ENCODE measurements at places on chromosomes 2 and 18.

DNA sequence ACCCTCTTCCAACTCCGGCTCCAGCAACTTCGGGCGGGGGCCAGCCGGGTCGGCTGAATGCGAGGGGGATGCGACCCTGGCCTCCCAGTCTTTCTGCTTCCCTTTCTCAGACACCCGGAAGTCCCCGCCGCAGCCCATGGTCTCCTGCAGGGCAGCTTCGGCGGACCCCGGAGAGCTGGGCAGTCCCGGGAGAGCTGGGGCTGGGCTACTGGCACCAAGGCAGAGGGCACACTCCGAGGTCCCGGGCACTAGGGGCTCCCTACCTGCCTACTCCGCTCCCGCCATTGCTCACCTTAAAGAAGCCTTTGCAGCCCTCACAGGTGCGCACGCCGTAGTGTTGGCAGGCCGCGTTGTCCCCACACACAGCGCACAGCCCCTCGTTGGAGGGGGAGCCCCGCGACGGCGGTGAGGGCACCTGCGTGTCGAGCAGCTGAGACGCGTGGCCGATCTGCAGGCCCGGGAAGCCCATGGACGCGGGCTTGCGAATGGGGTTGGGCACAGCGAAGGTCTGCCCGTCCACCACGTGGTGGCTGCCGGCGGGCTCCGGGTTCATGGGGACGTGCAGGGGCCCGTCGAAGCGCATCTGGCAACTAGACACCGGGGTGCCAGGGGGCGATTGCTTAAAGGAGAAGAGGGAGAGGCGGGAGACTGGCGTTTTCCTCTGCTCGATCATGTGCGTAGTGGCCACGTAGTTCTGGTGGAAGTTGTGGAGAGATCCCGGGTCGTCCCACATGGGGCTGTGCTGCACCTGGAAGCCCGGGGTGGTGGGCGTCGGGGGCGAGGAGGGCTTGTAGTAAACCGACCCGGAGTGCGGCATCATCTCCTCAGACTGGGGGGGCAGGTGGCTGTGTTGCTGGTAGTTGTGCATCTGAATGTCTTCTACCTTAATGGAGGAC lies 3.2 kb downstream of the NR4A2 start:
- DNase-seq, result peak; percentile 33

- no peak for DNase-seq
These were observed 35.8 kb upstream of the ACSL3 start for GRCh38 chr2:222825031-222825430.

GRCh38 chr2:25537526-25537925 lies 135.9 kb downstream of the DTNB start:
- DNase-seq, result no peak

DNA sequence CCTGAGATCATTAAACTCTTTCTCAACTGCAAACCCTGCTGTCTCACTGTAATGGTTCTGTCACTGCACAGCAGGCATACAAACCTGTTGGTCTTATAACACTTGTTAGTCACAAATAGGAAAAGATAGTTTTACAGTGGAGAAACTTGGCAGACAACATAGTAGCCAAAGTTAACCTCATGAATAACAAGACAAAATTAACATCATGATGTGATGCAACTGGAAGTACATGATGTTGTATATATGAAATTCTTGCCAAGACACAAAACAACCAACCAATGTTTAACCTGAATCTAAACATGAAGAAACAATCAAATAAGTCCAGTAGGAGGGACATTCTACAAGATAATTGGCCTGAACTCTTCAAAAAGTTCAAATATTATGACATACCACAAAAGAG lies 189.3 kb downstream of the RNF152 start:
- no peak for DNase-seq

DNA sequence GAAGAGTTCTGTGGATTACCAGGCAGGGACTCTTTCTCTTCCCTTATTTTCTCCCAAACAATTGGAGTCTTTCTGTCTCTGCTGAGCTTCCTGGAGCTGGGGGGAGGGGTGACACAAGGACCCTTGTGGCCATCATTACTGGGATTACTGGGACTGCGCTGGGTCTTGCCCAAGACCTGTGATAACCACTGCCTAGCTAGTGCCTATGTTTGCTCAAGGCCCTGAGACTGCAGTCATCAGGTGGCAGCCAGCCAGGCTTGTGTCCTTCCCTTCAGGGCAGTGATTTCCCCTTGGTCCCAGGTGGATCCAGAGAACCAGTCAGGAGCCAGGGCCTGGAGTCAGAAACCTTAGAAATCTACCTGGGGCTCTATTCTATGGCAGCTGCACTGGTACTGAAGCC lies 355.6 kb downstream of the PARD3B start:
- DNase-seq, result no peak

DNA sequence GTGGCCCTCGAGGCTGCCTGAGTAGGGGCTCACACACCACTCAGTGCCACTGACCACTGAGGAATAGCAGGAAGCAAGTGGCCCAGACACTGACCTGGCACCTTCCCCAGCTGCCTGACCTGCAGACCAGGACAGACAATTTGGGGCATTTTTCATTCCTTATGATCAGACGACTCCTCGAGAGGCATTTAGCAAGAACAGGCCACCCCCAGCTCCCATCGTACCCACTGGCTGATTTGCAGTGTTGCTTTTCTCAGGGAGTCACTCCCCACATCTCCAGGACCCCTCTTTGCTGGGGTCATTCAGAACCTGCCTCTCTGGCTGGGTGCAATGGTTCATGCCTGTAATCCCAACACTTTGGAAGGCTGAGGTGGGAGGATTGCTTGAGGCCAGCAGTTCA lies 185.7 kb downstream of the HAUS1 start:
- no peak for DNase-seq

GRCh38 chr2:17960925-17961324 lies 82.5 kb downstream of the KCNS3 start:
- no peak for DNase-seq

DNA sequence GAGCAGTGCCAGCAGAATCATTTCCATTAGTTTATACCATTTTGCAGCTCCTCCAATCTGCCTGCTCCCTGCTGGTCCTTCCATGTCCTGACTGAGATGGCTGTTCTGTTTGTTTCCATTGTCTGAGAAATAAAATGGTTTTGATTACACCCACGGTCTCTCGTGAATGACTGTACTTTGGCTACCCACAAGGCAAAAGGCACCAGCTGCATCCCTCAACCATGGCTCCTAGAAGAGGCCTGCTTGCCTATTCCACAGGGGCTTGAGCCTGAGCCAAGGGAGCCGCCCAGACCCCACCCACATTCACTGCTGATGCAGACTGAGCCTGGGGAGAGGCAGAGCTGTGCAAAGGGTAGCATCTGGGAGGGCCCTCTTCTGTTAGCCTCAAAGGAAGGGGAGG lies 31.2 kb downstream of the MARCHF4 start:
- no peak for DNase-seq

DNA sequence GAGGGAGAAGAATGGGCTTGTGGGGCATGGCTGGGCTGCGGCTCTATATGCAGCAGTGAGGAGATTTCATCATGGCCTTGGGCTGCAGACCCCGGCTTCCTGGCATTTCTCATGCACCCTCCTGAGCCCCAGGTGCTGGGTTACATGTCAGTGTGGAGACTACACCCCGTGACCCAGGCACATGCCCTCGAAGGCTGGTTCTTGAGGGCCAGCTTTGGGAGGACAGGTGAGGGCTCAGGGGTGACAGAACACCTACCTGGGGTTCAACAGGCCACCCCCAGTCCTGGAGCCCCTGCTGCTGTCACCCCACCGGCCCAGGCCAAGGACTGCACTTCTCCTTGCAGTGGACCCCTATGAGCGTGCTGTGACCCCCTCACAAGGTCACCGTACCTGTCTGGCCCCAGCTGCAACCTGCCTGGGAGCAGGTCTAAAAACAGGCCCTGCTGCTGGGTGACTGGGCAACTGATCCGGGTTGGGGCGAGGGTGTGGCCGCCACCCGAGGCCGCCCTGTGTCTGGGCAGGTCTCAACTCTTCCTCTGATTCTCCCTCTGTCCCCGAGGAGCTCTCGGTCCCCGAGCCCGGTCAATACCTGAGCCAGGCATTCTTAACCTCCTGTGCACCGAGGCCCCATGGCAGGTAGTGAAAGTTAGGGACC lies 94.8 kb upstream of the OTOS start:
- DNase-seq, result no peak

DNA sequence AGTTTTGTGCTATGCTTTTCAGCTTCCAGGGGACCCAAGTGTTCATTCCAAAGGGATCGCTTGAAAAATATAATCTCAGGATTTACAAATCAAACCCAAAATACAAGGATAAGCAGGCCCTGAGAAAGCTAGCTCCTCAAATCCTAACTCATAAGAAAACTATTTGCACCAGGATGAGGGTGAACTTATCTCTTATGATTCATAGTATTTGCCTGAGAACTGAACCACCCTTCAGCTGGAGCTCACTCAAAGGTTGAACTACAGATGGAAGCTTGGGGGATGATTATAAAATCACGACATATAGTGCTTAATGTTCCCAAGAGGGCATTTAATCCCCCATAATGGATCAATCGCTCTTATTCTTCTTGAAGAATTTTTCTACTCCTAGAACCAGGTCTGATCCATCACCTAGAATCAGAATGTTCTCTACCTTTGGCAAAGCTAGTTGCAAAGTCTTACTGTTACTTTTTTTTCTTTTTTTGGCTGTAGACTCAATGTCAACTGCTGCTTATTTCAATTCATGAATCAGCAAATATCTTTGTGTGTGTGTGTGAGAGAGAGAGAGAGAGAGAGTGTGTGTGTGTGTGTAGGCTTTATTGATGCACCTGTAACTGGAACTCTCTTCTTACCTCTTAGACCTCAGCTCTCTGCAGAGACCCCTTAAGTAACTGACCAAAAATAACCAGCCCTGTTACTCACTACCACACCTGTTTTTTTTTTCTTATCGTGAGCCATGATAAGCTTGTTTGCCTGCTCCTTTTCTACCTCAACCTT lies 44.8 kb downstream of the ARL4C start:
- DNase-seq, result peak; percentile 49

All from central memory CD4-positive, alpha-beta T cell (primary cell).